ENCODE measurements at places on chromosomes 7 and 10. TPM values are rescaled to one million over a fixed set of nuclear protein-coding genes. Genes with fewer than 3 reads are reported as not detected.
A peak's percentile ranks its signal among the peaks of the same experiment; 100 is the strongest.

ASB4 gene
- total RNA-seq, result 0.13 TPM

RPEL1 gene
- total RNA-seq, result not detected

DNA sequence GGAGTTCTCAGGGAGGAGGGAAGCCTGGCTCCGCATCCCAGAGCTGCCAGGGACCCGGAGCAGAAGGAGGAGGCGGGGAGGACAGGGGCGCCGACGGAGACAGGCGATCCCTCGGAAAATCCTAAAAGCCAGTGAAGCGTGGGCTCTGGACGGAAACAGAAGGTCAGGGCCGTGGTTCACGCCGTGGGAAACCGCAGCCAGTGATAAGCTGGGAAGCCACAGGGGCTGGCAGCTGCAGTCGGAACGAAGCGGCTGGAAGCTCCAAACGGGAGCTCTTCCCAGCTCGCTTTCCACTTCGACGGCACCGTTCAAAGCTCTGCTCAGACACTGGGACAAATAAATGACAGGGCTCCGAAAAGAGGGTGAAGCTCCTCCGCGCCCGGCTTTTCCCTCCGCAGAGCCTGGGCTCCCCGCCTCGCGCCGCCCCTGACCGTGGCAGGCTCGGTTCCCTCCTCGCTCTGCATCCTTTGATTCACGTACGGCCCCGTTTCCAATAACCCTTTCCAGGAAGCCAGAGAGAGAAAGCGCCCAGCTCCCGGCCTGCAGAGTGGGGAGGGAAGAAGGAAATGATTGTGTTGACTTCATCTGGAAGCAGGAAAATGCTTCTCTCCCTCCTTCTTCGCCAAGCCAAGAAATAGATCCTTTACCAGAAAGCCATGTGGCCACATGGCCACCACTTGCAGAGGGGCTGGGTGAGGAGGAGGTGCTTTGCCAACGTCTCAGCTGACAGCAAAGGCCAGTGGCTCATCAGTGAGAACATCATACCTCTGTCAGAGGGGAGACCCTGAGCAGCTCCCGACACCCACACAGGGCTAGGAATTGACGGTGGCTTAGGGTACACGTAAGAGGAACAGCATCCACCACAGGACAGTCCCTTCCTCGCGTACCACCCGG is 57.4 kb downstream of the ADRB1 start:
- no peak for DNase-seq

RBP3 gene
- not detected for total RNA-seq

- DNase-seq, result no peak
Measured at GRCh38 chr10:75356484-75356883, 45.1 kb downstream of the ZNF503 start.

BRAT1 gene
- total RNA-seq, result 79.3 TPM

GRCh38 chr10:29023678-29024077 is 265.2 kb upstream of the LYZL1 start:
- DNase-seq, result no peak

- DNase-seq, result no peak
Measured at GRCh38 chr7:48108959-48109847, 20.1 kb downstream of the UPP1 start.

GRCh38 chr10:123603130-123603529 is 63.0 kb upstream of the GPR26 start:
- peak; percentile 31 for DNase-seq

DNA sequence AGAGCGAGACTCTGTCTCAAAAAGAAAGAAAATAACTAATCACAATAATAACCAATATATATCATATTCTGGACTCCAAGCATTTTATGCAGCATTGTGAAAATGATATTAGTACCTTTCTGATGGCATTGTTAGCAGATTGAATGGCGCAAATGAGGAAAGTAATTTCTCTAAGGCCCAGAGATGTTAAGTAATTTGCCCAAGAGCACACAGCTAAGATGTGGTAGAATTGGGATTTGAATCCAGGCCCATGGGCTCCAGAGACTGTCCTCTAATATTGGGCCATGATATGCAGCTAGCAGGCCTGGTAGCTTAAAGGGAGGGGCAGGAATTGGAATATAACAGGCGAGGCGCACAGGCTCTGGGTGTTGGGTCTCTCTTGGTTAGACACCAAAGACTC is 44.1 kb downstream of the ZNF503 start:
- no peak for DNase-seq

DNA sequence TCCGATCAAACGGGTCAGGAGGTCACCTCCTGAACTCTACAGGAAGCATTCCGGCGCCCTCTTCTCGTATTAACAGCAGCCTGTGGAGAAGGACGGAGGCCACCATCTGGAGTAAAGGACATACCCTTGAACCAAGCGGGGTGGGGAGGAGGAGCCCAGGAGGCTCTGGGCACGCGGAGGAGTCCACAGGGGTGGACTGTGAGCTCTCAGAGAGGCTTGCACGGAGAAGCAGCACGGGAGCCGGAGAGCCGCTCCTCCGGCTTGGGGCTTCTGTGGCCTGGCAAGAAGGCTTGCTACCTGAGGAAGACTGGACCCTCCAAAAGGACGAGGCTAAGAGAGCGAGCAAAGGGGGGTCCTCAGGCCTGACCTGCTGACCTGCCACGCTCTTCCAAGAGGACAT is 77.9 kb downstream of the MAD1L1 start:
- peak; percentile 27 for DNase-seq

DNA sequence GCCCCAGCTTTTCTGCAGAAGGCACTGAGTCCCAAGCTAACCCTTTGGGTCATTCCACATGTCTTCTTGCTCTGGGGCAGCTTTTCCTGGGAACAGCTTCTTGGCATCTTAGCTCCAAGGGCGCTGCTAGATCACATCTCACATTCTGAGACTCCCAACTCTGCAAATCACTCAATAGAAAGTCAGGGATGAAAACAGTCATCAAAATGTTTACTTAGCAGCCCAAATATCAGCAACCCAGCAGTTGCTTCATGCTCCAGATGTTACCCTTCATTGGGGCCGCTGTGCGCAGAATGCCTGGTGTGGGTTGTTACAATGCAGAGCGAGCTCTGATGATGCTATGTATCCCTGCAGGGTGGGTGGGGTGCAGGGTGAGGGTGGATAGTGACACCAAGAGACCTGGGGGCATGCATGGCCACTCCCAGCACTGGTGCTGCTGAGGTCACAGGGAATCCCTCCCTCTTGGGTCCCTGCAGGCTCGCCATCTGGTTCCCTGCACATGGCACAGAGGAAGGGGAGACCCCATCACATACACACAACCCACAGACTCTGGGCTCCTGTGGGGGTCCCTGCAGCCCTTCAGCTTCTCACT is 19.0 kb downstream of the WDFY4 start:
- no peak for DNase-seq

STEAP4 gene
- 19.9 TPM for total RNA-seq

SPDYE16 gene
- not detected for total RNA-seq

- DNase-seq, result no peak
Measured at GRCh38 chr7:837001-837400, 4.7 kb downstream of the SUN1 start.

DNA sequence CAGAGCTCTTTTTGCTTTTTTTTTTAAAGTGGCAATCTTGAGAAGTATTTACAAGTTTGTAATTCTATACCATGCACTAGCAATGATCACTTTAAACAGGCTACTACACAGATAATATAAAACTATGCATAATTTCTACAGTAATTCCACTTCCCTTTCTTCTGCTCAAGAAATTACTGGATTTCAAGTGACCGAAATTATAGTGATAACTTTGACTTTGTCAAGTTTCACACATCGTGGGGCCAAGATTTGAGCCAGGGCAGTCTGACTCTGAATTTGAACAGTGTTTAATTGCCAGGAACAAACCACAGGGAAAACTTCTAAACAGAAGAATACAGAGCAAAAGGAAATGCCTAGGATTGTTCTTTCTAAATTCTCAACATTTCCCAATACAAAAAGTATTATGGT is 288.3 kb upstream of the MKLN1 start:
- no peak for DNase-seq

LRGUK gene
- 0.89 TPM for total RNA-seq

- no peak for DNase-seq
Measured at GRCh38 chr7:106281127-106281526, 3.7 kb downstream of the NAMPT start.

DNA sequence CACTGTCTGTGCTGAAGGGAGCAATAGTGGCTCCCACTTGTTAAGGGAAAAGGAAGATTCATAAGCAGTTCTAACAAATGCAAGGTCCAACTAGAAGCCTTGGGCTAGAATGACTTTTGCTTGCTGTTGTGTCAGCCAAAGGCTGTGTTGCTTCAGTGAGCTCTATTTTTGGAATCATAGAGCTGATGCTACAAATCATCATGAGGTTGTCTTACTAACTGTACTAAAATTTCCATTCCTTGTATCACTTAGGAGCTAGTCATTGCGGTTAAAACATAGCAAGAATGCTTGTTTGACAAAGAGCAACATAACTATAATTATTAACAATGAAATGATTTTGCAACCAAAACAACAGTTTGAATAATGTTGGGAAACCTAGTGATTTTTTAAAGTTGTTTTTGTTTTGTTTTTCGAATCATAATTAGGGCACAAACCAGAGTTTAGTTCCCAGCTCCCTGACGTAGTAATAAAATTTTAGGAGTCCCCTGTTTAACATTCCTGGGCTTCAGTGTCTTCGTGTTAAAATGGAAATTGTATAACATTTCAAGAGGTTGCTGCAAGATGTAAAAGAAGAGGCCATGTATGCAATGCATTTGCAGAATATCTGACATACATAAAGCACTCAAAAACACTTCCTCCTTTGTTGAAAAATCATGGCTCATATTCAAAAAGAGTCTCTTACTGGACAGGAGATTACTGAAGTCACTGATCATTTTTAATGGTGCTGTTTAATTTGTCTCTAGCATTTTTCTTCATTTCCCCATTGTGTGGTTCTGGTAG is 183.4 kb downstream of the MACC1 start:
- DNase-seq, result no peak

DNA sequence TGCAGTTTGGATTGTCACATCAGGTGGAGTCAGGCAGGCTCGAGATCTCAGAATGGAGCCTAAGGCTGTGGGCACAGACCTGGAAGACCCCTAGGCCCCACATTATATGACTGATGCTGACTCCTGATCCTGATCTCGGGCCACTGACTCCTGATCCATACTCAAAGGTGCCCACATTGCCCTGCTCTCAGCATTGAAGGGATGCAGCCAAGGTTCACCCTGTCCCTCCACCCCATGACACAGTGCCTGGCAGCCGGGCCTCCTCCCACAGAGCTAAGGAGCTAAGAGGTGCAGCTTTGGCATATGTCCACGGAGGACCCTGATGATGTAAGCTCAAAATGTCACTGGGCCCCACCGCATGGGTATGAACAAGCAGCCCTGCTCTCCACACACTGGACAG is 36.6 kb downstream of the TCERG1L start:
- DNase-seq, result no peak

DNA sequence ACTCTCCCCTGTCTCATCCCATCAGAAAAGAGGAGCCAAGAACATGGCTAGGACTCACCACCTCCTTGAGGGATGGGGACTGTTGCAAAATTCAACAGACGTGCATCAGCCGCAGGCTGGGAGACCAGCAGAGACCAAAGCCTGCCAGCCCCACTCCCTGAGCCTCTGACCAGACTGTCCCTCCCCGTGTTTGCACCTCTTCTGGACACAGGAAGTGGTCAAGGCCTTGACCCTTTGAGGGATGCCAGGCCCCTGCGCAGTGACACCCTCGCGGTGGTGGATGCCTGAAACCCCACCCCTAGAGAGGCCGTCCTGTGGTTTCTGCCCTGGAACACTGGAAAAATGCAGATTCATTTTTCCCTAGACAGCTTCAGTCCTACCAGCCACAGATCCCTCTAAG is 128.4 kb upstream of the TCF7L2 start:
- no peak for DNase-seq

IFIT1B gene
- total RNA-seq, result not detected

- DNase-seq, result no peak
Measured at GRCh38 chr7:45718464-45719330, 144.5 kb downstream of the ADCY1 start.

DNA sequence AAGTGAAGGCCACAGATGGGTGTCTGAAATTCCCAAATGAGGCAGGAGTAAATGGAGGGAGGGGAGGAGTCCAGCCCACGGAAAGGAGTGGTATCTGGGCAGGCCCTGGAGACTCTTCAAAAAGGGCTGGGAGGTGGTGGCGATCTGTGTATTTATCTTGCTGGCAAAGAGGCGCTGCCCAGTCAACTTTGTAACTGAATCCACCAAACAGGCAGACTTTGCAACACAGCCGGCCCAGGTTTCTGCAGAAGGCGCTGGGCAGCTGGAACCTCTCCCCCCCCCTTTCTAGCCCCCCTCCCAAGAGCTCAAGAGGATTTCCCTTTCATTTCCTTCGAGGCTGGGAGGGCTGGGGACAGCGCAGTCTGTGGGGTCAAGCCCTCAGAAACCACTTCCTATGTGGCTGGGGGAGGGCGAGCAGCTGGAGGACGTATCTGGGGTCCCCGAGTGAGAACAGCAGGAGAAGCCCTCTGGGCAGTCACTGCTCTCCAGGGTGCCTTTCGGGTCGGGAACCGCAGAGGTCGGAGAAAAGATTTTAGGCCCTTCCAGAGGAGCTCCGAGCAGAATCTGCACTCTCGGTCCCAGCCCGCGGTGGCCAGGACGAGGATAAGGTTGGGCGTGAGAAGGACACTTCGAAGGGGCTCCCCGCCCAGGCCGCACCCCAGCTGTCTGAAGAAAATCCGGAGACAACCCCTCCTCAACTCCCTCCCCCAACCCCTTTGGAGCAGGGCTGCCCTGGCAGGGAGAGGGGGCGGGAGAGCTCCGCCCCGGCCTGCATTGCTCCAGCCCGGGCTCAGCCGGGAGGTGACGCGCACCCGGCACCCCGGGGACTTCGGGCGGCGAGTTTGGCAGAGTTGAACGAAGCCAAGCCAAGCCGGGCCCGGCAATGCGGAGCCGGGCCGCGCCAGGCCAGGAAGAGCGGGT is 965 bp downstream of the ZCCHC24 start:
- DNase-seq, result peak; percentile 89

- no peak for DNase-seq
Measured at GRCh38 chr7:155734445-155734809, 77.8 kb downstream of the SHH start.

GRCh38 chr10:14451341-14451740 is 120.6 kb upstream of the FRMD4A start:
- no peak for DNase-seq

DNA sequence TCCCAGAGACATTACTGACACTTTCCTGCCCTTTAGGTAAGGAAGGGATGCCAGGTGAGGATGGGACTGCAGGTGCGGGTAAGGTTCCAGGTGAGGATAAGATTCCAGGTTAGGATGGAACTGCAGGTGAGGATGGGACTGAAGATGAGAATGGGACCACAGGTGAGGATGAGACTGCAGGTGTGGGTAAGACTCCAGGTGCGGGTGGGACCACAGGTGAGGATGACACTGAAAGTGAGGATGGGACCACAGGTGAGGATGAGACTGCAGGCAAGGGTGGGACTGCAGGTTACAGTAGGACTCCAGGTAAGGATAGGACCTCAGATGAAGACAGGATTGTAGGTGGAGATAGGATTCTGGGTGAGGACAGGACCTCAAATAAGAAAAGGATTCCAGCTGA is 322.3 kb downstream of the WDR37 start:
- peak; percentile 26 for DNase-seq

C7orf25 gene
- 7.1 TPM for total RNA-seq

TBC1D12 gene
- 17.7 TPM for total RNA-seq

C10orf105 gene
- total RNA-seq, result 0.48 TPM

KCP gene
- total RNA-seq, result 0.48 TPM

GRCh38 chr7:98312201-98312600 is 30.7 kb downstream of the BRI3 start:
- no peak for DNase-seq

PAX4 gene
- total RNA-seq, result not detected

All from suprapubic skin (tissue), 4 donors.